ENCODE measurements at places on chromosomes 3 and 15.

GRCh38 chr15:80081390-80081789 lies 21.9 kb downstream of the ZFAND6 start:
- DNase-seq = no peak

GRCh38 chr3:137694836-137695235 lies 69.3 kb upstream of the SOX14 start:
- no peak for DNase-seq

- DNase-seq = no peak
These were observed 48.7 kb upstream of the HACD2 start for GRCh38 chr3:123633530-123633929.

DNA sequence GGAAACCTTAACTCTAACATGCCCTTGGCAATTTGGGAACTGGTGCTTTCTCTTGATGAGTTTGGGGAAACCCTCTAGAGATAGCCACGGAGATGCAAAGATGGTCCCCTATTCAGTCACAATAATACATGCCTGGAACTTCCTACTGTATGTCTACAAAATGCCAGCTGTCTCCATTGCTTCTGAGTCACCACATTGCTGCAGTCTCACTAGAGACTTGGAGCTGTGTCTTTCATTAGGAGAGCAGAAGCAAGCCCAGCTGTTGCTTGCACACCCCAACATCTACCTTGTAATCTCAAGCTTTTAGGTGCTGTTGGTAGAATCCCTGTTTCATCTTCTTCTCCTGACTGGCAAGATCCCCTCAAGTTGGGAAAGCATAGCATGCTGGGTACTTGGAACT lies 261.0 kb downstream of the ADAMTSL3 start:
- no peak for DNase-seq

DNA sequence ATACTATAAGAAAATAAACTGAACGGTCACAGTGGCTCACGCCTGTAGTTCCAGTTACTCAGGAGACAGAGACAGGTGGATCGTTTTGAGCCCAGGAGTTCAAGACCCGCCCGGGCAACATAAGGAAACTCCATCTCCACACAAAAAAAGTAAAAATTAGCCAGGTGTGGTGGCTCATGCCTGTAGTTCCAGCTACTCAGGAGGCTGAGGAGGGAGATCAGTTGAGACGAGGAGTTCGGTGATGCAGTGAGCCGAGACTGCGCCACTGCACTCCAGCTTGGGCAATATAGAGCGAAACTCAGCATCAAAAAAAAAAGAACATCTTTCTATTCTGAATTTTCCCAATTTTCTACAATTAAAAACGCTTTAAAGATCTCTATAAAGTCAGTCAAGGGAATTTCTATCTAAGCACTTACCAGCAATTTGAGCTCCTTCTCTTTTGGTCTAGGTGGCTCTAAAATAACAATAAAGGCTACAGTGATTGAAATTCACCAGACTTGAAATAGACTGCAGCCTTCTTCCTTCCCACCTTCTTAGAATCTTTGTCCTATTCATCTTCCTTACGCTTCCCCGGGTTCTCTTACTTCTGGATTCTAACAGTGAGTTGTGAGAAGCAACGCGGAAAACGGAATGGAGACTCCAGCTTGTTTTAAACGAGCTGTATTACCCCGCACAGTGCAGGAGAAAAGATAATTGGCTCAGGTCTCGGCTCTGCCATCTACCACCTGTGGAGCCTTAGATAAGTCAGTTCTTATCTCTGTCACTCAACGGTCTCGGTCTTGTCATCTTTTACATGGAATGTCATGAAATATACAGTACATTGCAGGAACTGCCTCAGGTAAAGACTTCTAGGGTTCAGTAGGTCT lies 812 bp upstream of the SEC62 start:
- no peak for DNase-seq

DNA sequence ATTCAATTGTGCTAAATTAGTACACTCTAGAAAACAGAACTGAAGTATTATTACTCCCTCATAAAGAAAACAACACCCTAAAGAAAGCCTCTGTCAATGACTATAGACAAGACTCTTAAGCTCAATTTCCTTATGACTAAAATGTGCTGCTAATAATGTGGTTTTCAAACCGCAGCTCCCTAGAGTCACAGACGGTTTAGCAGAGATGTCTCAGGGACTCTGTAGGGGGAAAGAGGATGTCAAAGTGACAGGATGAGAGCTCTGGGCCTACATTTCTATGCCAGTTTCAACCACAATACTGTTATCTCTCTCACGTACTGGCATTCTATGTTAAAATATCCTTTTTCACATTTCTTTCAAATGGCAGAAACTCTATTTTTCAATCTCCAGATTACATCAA lies 37.6 kb upstream of the WDR49 start:
- no peak for DNase-seq

DNA sequence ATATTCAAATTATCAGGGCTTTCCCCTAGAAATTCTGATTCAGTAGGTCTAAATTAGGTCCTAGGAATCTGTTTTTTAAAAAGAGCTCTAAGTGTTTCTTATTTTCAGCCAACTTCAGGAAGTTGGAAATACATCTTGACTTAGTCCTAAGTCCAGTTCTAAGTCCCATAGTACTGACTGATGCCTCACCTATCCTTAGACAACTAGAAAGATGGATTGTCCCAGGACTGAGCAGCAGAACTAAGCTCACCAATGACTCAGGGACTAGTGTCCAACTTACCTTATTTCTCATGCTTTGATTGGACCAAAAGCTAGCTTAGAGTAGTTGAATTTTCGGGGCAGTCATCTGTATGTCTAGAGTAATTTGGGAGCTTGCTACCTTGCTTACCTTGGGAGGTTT lies 26.2 kb upstream of the C3orf38 start:
- no peak for DNase-seq

DNA sequence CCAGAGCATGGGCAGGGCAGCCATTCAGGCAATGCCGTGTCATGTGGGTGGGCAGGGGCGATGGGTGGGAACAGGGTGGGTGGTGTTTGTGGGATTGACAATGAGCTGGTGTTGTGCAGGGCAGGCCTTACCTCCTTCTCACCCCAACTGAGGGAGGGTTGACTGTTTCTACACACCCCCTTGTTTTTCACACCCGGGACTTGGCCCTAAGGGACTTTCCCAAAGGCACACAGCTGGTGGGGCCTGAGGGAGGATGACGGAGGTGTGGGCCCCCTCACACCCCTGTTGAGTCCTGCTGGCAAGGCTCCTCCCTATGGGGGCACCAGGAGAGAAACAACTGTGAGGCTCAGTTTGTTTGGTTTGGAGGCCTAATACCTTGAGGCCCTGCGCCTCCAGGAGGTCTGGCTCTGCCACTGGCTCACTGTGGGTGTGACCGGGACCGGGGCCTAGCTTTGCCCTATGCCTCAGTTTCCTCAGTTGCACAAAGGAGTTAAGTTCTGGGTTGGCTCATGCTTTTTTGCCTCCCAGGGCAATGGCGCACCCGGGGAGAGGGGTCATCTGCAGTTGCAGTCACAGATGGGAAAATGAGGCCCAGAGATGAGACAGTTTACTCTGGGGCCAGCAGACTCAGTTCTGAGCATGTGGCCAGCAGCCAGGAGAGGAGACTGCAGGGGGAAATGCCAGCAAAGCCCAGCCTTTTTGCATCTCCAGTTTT lies 5.1 kb upstream of the DNAH1 start:
- DNase-seq = no peak

- DNase-seq = no peak
These were observed 132.3 kb downstream of the STAC start for GRCh38 chr3:36512555-36512954.

DNA sequence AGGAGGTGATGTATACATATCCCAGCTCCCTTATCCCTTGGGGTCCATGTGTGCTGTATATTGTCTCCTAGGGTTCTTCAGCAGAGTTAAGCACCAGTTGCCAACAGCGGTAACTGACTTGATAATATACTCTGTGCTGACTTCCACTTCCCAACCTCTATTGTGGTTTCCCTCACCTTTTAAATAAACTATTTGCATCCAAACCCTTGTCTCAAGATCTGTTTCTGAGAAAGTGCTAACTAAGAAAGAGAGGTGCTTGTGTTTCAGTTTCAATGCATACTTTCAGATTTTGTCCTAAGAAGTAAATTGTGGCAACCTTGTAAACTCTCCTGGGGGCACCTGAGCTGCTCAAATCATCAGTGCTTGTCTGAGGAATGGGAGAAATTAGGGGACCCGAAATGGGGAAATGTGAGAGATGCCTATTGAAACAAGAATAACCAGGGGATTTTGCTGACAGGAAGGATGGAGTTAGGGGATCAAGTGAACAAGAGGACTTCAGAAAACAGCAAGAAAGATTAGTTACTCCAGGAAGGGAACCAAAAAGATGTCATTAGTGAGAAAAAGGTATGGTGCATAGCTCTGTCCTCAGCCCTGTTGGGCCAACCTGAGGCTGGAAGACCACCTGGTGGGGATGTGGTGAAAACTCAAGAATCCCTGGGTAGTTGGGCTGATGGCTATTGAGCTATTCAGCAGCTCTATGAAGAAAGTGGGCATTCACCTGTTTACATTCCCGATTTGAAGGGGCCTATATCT lies 50.9 kb upstream of the MRPL3 start:
- DNase-seq = no peak

DNA sequence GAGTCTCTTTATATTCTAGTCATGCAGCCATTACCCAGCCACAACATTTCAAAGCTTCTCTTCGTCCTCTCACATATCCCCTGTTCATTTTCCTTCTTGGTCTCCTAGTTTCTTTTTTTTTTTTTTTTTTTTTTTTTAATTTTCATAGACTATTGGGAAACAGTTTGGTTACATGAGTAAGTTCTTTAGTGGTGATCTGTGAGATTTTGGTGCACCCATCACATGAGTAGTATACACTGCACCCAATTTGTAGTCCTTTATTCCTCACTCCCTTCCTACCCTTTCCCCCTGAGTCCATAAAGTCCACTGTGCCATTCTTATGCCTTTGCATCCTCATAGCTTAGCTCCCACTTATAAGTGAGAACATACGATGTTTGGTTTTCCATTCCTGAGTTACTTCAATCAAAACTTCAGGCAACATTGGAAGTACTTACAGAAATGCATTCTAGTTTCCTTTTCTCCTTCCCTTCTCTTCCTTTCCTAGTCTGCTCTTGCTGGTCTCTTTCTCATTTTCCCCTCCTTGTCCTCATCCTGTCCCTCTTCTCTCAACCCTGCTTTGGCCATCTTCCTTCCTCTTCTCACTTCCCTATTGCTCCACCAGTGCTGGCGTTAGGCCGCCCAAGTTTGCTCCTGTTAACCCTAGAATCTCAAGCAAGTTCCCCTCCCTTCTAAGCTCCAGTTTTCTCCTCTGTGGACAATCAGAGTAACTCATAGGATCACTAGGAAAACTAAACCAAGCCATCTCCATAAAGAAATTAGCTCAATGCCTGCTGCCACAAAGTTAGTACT lies 4.8 kb downstream of the ATP8B4 start:
- no peak for DNase-seq

GRCh38 chr3:4501437-4501836 lies 8.3 kb downstream of the ITPR1 start:
- DNase-seq = no peak

All from A549 (cell line).